Ammon's horn (tissue), 1 donor: ENCODE measurements at places on chromosomes 4 and X.

GRCh38 chr4:107153228-107153627 is 117.1 kb upstream of the DKK2 start:
- no peak for DNase-seq

GRCh38 chr4:32147446-32148085 is 1427.4 kb downstream of the PCDH7 start:
- no peak for DNase-seq

GRCh38 chrX:68842351-68842750 is 13.5 kb downstream of the EFNB1 start:
- DNase-seq: no peak

- DNase-seq: no peak
Measured at GRCh38 chr4:53459548-53459947, 82.1 kb downstream of the FIP1L1 start.

DNA sequence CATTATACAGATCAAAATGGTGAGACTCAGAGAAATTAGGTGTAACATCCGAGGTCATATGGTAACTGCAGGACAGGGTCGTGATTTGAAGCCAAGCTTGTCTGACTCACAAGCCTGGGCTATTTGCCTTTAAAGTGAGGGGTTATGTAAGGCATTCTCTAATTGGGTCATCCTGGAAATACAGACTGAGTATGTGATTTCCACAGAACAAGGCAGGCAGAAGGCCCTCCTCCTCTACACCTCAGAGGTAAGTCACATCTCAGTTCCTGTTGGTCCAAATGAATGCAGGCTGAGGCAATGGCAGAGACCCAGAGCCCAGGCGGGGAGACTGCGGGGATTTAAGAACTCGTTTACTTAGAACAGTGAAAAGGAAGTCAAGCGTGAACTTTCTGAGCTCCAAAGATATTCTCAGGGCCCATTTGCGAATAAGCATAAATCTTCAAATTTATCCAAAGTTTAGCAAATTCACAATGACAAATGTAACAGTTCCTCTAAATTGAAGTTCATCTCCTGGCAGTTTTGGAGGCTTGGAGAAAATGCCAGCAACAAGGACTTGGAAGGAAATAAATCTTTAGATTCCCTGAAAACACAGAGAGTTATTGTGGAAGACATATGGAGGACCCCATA is 153.3 kb downstream of the LDB2 start:
- DNase-seq: no peak
